Peyer's patch (tissue), 4 donors: ENCODE measurements at places on chromosomes 6 and 20. TPM values are rescaled to one million over a fixed set of nuclear protein-coding genes. Genes with fewer than 3 reads are reported as not detected.

The APCDD1L gene
- total RNA-seq, result not detected

The C20orf141 gene
- not detected for total RNA-seq

The PDE10A gene
- 7.0 TPM for total RNA-seq

The ELOVL4 gene
- 1.1 TPM for total RNA-seq

The MEI4 gene
- not detected for total RNA-seq

The SLPI gene
- 12.8 TPM for total RNA-seq

The CLVS2 gene
- not detected for total RNA-seq

The ZBTB12 gene
- total RNA-seq, result 5.0 TPM

The TCP11 gene
- total RNA-seq, result not detected

The ANKEF1 gene
- 3.3 TPM for total RNA-seq
